Activated CD8-positive, alpha-beta T cell treated with anti-CD3 and anti-CD28 coated beads for 36 hours (primary cell): ENCODE measurements at places on chromosomes 16 and 17. TPM values are rescaled to one million over a fixed set of nuclear protein-coding genes. Genes with fewer than 3 reads are reported as not detected.

GRCh38 chr16:83215406-83216001, 588.7 kb downstream of the CDH13 start:
- H3K27me3 ChIP-seq, result peaks cover 3% of the 10 kb centered on the region
- H3K27ac ChIP-seq, result no peak overlapping the region
- H3K4me1 ChIP-seq, result no peaks in the 10 kb centered on the region

DNA sequence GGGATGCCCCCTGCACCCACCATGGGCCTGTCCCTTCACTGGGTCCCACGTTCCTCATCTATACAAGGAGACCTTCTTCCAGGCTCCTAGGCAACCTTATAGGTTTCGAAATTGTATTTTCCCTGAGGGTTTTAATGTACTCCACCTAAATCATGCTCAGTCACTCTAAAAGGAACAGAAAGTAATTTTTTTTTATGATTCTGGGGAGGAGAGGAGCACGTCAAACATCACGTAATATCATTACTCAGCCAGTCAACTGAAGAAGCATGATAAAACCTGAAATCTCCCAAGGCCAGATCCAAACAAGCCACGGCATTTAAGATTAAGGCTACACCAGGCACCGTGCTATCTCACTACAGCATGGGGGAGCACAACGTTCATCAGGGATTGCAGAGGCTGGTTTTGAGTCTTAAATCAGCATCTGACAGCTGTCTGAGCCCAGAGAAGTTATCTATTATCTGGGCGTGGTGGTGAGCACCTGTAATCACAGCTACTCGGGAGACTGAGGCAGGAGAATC, 3.9 kb upstream of the TMEM114 start:
- peaks cover 9% of the 10 kb centered on the region for H3K27me3 ChIP-seq
- H3K4me3 ChIP-seq, result no peak overlapping the region
- no peaks in the 10 kb centered on the region for H3K36me3 ChIP-seq

DNA sequence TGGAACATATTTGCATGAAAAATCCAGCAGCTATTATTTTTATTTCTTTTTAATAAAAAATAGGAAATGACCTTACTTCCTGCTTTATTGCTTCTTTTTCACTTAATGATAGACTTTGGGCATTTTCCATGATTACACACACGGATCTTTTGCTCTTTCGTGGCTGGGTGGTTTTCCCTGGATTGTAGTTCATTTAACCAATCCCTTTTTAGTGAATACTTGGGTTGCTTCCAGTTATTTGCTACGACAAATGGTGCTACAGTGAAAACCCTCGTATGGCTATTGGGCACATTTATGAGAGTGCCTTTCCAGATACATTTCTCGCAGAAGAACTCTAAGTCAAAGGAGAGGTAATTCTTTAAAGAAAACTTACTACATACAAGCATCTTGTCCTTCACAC, 38.6 kb downstream of the FOXL1 start:
- no peak overlapping the region for H3K4me3 ChIP-seq
- no peak for DNase-seq
- no peaks in the 10 kb centered on the region for H3K36me3 ChIP-seq
- H3K4me1 ChIP-seq, result no peaks in the 10 kb centered on the region
- H3K27me3 ChIP-seq, result no peaks in the 10 kb centered on the region
- H3K27ac ChIP-seq, result no peak overlapping the region

- peaks cover 55% of the 10 kb centered on the region for H3K4me1 ChIP-seq
- H3K27ac ChIP-seq, result peak overlapping the region; percentile 52
- no peak overlapping the region for H3K4me3 ChIP-seq
- no peaks in the 10 kb centered on the region for H3K27me3 ChIP-seq
These were observed 19.3 kb downstream of the IL4R start for GRCh38 chr16:27333104-27333503.

GRCh38 chr17:40372031-40372430, 7.5 kb upstream of the GJD3 start:
- H3K4me3 ChIP-seq, result no peak overlapping the region

DNA sequence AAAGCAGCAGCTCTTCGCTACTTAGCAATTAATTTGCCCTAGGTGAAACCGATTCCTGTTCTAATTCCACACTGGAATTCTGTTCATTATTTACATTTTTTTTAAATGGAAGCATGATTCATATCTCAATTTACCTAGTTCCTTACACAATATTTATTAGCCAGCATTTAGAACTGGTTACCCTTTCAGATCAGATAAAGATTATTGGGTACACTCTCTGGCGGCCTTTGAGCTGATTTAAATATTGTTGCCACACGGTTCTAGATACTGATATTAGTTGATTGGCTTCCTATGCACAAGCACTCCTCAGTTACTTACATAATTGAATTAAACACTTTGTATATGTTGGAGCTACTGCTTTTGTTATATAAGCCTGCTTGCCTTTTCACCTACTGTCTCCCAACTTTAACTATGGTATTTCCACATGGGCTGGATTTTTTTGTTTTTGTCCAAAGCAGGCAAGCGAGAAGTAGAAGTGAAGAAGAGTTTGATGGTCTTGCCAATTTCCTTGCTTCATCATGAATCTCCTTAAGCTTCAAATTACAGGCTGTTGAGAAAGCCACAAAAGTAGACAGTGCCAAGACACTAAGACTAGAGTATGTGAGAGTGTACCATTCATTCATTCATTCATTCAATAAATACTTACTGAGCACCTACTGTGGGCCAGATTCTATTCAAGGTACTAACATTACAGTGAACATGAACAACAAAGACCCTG, 3.9 kb upstream of the ALDH3A2 start:
- no peak overlapping the region for H3K27ac ChIP-seq
- H3K36me3 ChIP-seq, result no peaks in the 10 kb centered on the region
- no peak for DNase-seq
- no peak overlapping the region for H3K4me3 ChIP-seq
- peaks cover under 1% of the 10 kb centered on the region for H3K27me3 ChIP-seq

- peak within 1 kb of the TSS; percentile 90 for H3K27ac ChIP-seq
- no peaks in the 10 kb centered on the region for H3K27me3 ChIP-seq
- H3K4me1 ChIP-seq, result peaks cover 31% of the 10 kb centered on the region
- peak within 1 kb of the TSS; percentile 84 for H3K4me3 ChIP-seq
- DNase-seq, result peak; percentile 97
- peaks cover 10% of the 10 kb centered on the region for H3K36me3 ChIP-seq
These were observed at the start of gene CORO7 for GRCh38 chr16:4416200-4417032. Gene CORO7 (minus strand): TSS chr16:4416596. CDS start chr16:4416518, 78 bp downstream.

DNA sequence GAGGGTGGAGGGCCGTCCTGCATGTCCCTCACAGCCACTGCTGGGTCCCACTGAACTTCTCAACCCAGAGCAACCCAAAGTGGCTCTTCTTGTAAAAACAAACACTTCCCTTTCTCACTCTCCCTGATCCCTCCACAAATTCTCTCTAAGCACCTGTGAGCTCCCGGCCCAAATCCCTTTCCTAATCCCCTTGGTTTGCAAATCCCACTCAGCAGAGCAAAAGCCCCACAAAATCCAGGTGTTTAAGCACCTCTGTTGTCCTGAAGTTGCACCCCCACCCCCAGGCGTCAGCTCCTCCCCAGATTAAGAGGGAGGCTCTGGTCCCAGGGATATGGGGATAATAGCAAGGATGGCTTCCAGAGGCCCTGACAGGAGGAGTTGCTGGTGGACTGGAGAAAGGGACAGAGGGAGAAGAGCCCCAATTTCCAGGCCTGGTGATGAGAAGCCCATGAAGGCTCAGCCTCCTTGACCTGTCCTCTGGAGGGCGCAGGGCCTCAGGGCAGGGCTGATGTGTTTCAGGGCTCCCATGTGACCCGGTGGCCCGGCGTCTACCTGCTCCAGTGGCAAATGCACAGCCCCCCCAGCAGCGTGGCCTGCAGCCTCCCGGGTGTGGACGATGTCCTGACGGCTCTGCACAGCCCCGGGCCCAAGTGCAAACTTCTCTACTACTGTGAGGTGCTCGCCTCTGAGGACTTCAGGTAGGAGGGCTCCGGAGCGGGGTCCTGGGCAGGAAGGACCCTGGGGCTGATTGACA, 23.0 kb downstream of the NAGPA start:
- DNase-seq, result no peak
- no peaks in the 10 kb centered on the region for H3K4me1 ChIP-seq
- no peaks in the 10 kb centered on the region for H3K27me3 ChIP-seq
- H3K36me3 ChIP-seq, result no peaks in the 10 kb centered on the region
- H3K4me3 ChIP-seq, result no peak overlapping the region
- H3K27ac ChIP-seq, result no peak overlapping the region

DNA sequence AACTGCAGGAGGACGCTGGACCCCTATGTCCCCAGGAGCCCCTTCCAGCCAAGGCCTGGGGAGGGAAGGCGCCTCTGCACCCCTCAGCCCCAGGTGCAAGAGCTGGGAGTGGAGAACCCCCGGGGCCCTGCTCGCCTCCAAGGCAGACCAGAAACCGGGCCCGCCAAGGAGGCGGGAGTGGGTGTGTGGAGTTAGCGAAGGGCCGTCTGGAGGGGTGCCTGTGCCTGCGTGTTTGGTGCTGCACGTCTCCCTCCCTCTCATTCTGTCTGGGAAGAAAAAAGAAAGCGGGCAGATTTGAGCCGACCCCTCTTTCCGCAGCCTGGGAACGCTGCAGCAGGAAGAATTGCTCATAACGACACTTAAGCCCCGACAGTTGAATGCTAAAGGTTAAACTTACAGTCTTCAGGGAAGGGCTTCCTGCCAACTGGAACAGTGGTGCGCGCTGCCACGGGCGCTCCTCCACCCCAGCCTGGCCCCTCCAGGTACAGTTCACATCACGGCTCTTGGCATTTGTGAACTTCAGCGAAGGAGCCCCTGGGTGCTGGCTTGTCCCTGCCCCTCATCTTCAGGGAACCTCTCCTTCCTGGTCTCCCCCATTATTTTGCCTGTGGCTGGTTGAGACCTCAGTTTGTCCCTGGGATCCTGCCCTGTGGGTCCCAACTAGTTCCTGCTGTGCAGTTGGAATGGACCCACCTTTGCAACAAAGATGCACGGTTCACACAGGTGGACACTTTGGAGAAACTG, 19.2 kb upstream of the ZFHX3 start:
- H3K36me3 ChIP-seq, result no peaks in the 10 kb centered on the region
- peaks cover 72% of the 10 kb centered on the region for H3K27me3 ChIP-seq
- H3K4me1 ChIP-seq, result peaks cover 9% of the 10 kb centered on the region
- H3K27ac ChIP-seq, result no peak overlapping the region

NPLOC4 gene
- 75.9 TPM for total RNA-seq

SAMD14 gene
- 1.3 TPM for total RNA-seq

- no peaks in the 10 kb centered on the region for H3K27me3 ChIP-seq
- no peak overlapping the region for H3K4me3 ChIP-seq
- no peaks in the 10 kb centered on the region for H3K4me1 ChIP-seq
These were observed 38.8 kb downstream of the SHISA6 start for GRCh38 chr17:11279776-11280344.

ASPA gene
- total RNA-seq, result not detected

- H3K27me3 ChIP-seq, result peaks cover 4% of the 10 kb centered on the region
- DNase-seq, result no peak
- H3K4me1 ChIP-seq, result no peaks in the 10 kb centered on the region
- no peak overlapping the region for H3K4me3 ChIP-seq
- H3K27ac ChIP-seq, result no peak overlapping the region
These were observed 17.1 kb downstream of the IRX3 start for GRCh38 chr16:54269461-54269860.

- H3K27ac ChIP-seq, result peak overlapping the region; percentile 98
- peak overlapping the region; percentile 89 for H3K4me3 ChIP-seq
- peaks cover 59% of the 10 kb centered on the region for H3K4me1 ChIP-seq
These were observed 4.8 kb downstream of the IL4R start for GRCh38 chr16:27318392-27319256.

- no peaks in the 10 kb centered on the region for H3K27me3 ChIP-seq
- peak overlapping the region; percentile 57 for H3K4me3 ChIP-seq
- DNase-seq, result peak; percentile 90
- H3K4me1 ChIP-seq, result peaks cover 64% of the 10 kb centered on the region
- peak overlapping the region; percentile 89 for H3K27ac ChIP-seq
These were observed 14.4 kb upstream of the MEAK7 start for GRCh38 chr16:84518804-84519341.

DNA sequence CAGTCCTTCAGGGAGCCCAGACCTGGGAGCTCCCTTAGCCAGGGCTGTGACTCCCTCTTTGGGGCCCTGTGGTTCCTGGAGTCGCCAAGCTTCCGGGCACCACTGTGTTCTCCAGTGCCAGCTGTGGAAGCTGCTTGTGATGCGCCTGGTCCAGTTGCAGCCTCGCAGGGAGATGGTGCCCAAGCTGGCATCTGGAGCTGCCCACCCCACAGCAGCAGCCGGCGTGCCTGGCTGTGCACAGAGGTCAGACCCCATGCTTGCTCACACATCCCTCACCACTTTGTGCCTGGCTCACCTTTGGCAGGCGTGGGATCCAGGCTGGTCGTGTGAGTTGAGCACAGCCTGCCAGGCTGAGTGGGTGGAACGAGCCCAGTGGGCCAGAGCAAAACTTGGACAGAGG, 18.2 kb downstream of the RHOT1 start:
- no peak overlapping the region for H3K4me3 ChIP-seq
- no peaks in the 10 kb centered on the region for H3K27me3 ChIP-seq
- H3K4me1 ChIP-seq, result peaks cover 10% of the 10 kb centered on the region
- H3K27ac ChIP-seq, result no peak overlapping the region
- no peak for DNase-seq
- H3K36me3 ChIP-seq, result peaks cover 12% of the 10 kb centered on the region

NLGN2 gene
- 10.9 TPM for total RNA-seq

CD300H gene
- total RNA-seq, result not detected

KRTAP9-4 gene
- not detected for total RNA-seq

FOXF1 gene
- total RNA-seq, result not detected

TEKT1 gene
- not detected for total RNA-seq

- no peak overlapping the region for H3K4me3 ChIP-seq
- H3K36me3 ChIP-seq, result no peaks in the 10 kb centered on the region
- H3K27ac ChIP-seq, result no peak overlapping the region
These were observed 149.0 kb downstream of the NTN1 start for GRCh38 chr17:9170336-9170735.

IL34 gene
- total RNA-seq, result not detected

SLC16A6 gene
- 2.3 TPM for total RNA-seq

DNA sequence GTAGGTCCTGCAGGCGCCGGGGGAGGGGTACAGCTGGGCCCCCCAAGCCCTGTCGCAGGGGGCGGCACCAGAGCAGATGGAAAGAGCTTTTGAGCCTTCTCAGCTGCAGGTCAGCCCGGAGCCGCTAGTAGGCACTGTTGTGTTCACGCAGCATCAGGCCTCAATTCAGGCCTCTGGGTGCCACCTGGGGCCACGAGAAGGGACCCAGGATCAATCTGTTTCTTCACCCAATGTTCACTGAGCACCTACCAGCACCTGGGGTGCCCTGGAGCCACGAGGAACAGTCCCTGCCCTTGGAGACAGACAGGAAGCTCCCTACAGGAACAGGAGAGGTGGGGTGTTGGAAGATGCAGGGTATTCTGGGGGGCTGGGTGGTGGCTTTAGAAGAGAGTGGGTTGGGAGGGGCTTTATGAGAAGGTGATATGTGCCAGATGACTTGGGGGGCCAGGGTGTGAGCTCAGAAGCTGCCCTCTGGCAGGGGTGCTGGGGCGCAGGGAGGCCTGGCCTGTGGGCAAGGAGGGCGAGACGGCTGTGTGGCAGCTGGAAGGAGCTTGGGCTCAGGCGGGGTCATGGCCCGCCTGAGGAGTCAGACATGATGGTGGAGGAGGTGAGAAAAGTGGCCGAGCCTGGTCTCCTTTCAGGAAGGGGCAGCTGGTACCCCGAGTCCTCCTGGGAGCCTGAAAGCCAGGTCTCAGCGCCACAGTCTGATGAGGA, 121.9 kb upstream of the GSE1 start:
- H3K4me1 ChIP-seq, result peaks cover 19% of the 10 kb centered on the region
- no peaks in the 10 kb centered on the region for H3K27me3 ChIP-seq
- DNase-seq, result peak; percentile 72
- no peak overlapping the region for H3K4me3 ChIP-seq
- H3K36me3 ChIP-seq, result no peaks in the 10 kb centered on the region
